ENCODE measurements at places on chromosomes 1 and 21.

GRCh38 chr1:76086597-76086996 lies 12.1 kb downstream of the ST6GALNAC3 start:
- no peak for DNase-seq

- no peak for DNase-seq
Measured at GRCh38 chr1:204077979-204078696, 5.2 kb downstream of the SOX13 start.

- DNase-seq: no peak
Measured at GRCh38 chr1:240189386-240189989, 97.8 kb downstream of the FMN2 start.

DNA sequence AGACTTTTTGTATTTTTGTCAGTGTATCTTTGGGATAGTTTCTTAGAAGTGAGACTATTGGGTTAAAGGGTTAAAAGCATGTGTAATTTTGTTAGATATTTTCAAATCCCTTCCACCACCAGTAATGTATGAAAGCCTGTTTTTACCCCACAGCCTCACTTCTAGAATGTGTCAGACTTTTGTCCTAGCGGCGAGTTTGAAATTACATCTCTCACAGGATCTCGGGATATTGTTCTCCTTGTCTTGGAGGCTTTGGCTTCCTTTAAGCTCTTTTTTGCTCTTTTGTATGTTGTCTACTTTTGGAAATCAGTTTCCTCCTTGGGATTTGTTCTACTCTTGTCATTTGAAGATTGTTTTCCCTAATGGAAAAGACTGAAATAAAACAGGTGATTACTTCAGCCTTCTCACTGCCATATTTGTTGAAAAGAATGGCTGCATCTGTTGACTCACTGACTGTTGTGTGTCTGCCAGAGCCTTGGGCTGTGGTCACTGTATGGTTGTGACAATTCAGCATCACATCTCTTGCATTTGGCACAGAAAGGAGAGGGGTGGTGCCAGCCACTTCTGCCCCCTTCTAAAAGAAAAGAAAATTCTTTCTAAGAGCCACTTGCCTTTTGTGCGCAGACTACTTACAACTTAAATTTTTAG lies 22.6 kb downstream of the ST3GAL3 start:
- no peak for DNase-seq

GRCh38 chr1:17310068-17310640 lies 2.2 kb downstream of the PADI4 start:
- no peak for DNase-seq
